ENCODE measurements at places on chromosomes 3 and 15.
A peak's percentile ranks its signal among the peaks of the same experiment; 100 is the strongest.

DNA sequence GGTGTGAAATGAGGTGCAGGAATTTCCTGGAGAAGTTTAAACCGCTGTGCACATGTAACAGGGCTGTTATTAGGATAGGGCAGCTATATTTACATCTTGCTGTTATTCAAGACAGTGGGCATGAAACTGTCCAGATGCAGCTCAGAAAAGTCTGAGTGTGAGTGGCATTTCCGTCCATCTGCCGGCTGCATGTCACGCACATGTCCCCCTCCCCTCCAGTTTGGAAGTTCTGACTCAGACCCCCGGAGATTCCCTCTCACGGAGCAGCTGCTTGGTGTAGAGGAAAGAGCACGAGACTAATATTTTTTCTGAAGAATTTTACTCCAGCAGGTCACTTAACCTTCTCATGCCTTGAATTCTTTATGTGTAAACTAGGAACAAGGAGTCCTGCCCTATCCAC is 69.8 kb downstream of the FEM1B start:
- DNase-seq = peak; percentile 40

- DNase-seq = no peak
Measured at GRCh38 chr15:80479191-80479590, 75.0 kb downstream of the ARNT2 start.

DNA sequence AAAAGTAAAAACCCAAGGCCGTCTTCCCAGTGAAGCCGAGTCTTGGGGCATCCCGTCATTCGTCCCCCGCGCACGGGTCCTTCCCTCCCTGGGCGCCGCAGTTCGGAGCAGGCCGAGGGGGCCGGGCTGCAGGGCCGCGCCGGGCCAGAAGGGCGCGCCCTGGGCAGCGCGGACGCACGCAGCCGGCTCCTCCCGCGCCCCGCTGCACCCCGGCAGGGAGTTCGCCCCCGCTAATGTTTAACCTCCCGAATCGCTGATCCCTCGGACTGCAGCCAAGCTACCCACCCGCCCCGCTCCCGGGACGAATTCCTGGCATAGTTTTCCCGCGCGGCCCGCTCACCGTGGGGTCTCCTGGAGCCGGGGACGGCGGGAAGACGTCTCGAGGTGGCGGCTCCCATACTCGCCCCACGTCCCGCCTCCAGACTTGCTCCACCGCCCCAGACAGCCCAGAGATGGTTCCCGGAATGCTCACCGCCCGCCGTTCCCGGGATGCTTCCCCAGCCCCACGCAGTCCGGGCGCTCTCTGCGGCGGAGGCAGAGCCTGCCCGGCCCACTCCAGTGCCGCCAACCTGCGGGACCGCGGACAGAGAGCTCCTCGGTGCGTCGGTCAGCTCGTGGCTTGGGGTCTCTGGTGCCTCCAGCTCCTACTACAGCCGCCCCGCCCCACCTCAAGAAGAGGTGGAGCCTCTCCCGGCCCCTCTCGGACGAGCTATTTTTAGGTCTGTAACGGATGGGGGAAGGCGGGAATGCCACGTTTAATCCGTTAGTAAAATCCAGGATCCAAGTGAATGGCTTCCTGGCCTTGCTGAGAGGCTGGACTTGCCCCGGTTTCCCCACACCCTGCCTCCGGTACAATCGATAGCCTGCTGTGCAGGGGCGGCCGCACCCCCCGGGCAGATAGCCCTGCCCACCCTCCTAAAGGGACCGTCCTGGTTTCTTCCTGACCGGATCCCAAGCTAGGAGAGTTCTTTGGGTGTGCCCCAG is at the start of gene DZIP1L:
Gene DZIP1L (minus strand): TSS at position 621 of the 984 bp plus-strand sequence. CDS start 11,637 bp downstream, outside the sequence.
- DNase-seq = peak; percentile 79

GRCh38 chr3:128012050-128012449 is 40.2 kb upstream of the SEC61A1 start:
- DNase-seq = no peak

- peak; percentile 61 for DNase-seq
Measured at GRCh38 chr3:170961616-170962400, 53.4 kb upstream of the EIF5A2 start.

DNA sequence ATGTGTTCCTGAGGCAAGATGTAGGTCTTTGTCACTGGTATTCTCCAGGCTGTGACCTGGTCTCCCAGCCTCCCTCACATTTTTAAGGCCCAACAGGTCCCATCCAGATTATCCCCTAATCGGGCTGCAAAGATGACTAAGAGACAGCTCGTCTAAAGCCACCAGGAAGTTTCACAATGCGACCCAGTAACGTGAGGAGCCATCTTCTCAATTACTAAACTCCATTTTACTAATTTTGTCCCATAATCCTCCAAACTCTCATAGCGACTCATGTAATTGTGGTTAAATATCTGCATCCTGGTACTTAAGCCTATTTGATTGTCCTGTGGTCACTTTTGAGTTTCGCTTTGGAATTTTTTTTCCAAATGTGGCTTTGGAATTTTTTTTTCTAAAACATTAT is 8.7 kb upstream of the PLA2G4F start:
- DNase-seq = peak; percentile 47

- DNase-seq = no peak
Measured at GRCh38 chr3:56633602-56634535, 49.2 kb downstream of the TASOR start.

GRCh38 chr15:73286311-73286710 is 82.4 kb downstream of the HCN4 start:
- DNase-seq = no peak

DNA sequence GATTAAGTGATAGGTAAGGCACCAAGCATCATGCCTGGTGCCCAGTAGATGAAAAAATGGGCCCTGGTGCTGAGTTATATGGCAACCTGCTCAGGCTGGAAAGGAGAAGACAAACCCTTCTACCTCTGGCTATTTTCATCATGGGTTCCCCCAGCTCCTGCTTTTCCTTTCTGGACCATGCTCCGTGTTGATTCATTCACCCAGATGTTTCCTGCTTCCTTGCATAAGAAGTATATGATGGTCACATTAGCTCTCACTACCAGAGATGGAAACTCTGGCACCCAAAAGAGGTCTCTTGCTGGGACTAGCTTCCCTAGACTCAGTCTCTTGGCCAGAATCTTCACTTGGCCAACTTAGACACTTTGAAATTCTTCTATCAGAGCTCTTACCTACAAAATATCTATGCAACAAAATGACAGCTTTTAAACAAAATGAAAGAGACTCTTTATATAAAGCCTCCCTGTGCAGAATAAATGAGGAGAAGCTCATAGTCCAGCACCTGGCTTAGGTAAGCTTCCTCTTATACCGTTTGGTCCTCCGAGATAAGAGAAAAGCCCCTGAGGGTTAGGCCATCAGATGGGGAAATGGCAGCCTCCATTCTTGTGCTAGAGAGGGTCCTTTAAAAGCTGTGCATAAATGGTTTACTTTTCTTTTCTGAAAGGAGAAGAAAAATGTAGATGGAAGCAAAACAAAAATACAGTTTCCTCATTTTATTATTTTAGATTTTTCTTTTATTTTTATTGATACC is 46.8 kb upstream of the MCF2L2 start:
- no peak for DNase-seq

GRCh38 chr3:103991-104390 is 92.6 kb upstream of the CHL1 start:
- no peak for DNase-seq

GRCh38 chr3:29011441-29011840 is 269.4 kb upstream of the RBMS3 start:
- no peak for DNase-seq

GRCh38 chr3:54841471-54841870 is 86.4 kb downstream of the LRTM1 start:
- DNase-seq = no peak

- DNase-seq = peak; percentile 10
Measured at GRCh38 chr3:120875989-120876388, 32.0 kb upstream of the STXBP5L start.

GRCh38 chr3:119517112-119517511 is 18.8 kb downstream of the TIMMDC1 start:
- no peak for DNase-seq

DNA sequence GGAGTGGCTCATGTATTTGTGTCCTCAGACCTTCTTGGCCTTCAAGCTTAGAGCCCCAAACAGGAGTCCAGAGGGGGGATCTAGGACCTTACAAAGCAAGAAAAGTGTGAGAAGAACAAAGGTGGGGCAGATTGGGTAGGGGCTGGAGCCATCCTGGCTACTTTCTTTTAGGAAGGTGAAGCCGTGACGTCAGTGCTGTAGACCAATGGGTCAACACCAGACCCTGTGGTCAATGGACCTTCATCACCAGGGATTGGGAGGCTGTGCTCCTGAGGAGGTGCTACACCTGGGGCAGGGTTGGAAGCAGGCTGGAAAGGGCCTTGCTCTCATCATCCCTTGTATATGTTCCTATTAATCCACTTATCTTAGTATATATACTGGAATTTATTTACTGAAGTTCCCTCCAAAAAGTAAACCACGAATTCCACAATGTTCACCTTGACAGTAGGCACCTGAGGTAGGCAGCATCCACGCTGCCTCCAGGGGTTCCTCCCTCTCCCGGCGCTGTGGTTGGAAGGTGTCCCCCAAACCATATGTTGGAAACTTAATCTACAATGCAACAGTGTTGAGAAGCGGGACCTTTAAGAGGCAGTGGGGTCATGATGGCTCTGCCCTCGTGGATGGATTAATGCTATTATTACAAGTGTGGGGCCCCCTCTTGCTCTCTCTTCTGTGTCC is 21.4 kb upstream of the MCCC1 start:
- DNase-seq = no peak

DNA sequence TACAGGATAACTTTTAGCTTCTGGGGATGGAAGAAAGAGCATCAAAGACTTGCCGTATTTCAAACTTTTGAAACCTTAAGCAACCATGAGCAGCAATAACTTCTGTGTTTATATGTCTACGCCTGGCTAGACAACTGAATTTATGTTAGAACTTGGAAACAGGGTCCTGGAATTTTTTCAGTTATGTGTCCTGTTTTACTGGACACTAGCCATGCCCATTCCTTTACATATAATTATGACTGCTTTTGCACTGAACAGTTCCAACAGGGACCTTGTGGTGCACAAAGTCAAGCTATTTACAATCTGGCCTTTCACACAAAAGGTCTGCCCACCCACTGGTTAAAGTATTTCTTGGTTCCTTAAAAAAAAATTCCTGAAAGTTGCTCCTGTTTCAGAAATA is 37.1 kb downstream of the TJP1 start:
- DNase-seq = no peak

- DNase-seq = no peak
Measured at GRCh38 chr3:70400194-70400593, 87.8 kb upstream of the MDFIC2 start.

GRCh38 chr15:23416349-23417276 is 30.4 kb downstream of the GOLGA6L2 start:
- no peak for DNase-seq

DNA sequence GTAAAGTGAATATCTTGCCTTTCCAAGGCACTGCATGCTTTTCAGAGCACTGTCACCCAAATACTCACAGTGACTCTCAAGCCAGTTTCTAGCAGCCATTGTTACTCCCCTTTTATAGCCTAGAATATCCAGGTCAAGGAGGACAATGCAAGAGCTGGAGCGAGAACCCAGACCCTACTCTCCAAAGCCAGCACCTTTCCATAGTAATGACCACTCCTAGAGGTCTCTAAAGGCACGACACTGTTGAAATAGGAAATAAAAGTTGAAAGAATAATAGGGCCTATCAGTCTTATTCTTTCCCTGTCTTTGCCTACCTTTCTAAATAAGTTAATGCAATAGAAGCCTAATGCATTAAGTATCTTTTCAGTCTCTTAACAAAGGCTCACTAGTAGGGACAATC is 33.6 kb upstream of the DUT start:
- no peak for DNase-seq

DNA sequence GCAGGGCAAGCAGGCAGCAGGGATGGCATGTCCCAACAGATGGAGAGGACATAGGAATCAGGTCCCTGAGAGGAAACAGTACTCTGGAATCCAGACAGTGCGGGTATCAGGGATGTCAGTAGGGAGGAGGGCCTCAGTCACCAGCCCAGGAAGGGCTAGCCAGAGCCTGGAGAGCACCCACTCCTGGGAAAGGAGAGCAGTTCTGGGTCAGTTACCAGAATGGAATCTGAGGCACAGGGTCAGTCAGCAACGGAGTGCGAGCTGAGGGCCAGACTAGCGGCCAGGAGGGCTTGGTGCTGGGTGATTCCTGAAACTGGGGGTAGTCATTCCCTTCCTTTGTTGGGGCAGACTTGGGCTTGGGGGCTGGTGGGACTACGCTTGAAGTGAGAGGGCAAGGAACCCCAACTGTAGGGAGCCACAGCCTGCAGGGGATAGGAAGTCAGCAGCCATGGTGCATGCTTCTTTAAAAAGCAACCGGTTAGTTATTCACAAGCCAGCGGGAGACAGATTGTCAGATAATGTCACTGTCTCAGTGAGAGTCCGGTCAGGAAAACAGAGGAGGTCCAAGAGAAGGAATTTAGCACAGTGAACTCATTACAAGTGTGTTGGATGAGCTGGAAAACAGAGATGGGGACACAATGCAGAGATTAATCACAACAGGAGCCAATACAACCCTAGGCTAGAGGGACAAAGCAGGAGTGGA is 27.9 kb downstream of the PLA1A start:
- DNase-seq = no peak

DNA sequence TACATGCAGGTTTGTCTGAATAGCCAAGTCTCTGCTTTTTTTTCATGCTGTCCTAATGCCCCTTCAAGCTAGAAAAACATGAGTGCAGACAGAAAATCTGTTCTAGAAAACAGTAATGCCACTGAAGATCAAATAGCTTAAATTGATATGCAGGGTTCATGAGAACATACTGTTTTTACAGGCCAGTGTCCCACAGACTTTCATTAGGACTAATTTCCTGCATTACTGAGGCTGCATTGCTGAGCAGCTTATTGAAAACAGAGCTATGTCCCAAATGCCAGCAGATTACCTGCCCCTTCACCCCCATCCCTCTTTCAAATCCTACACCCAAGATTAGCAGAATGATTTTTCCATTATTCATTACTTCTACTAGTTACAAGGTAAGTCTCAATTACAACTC is 665 bp downstream of the TM4SF18 start:
- no peak for DNase-seq

- peak; percentile 69 for DNase-seq
Measured at GRCh38 chr3:15361494-15362214, 29.3 kb upstream of the SH3BP5 start.

All from ELR (cell line).